Breast epithelium (tissue), 4 donors: ENCODE measurements at places on chromosomes 5 and 9. TPM values are rescaled to one million over a fixed set of nuclear protein-coding genes. Genes with fewer than 3 reads are reported as not detected.

Gene SRP19
- total RNA-seq = 69.2 TPM

Gene KIF20A
- not detected for total RNA-seq

Gene WWC1
- 0.96 TPM for total RNA-seq

Gene TMEM232
- 6.4 TPM for total RNA-seq

Gene CATSPER3
- total RNA-seq = 0.32 TPM

DNA sequence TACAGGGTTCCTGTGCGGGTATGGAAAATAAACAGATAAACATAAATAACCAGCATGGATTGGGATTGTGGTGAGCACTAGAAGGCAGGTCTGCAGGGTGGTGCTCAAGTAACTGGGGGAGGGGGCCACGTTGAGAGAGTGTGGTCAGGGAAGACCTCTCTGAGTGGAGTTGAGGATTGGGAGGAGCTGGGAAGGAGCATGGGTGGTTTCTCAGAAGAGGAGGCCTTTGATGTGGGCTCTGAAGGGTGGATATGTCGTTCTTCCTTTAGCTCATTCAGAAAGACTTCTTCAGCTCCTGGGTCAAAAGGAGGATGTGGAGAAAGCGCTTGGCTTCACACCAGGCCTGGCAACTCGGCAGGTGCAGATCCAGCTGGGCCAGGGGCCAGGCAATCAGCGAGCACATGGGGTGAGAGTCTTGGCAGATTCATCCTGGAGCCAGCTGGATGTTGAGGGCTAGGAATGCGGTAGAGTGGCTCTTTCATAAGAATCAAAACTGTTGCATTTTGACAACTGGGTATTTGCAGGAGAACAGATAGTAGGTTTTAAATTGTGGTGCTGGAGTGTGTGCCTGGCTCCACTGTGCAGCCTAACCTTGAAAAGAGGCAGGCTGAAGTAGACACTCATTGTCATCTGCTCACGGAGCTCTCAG is 71.7 kb downstream of the PCSK5 start:
- H3K36me3 ChIP-seq = no peaks in the 10 kb centered on the region
- H3K4me1 ChIP-seq = no peaks in the 10 kb centered on the region
- no peak overlapping the region for H3K27ac ChIP-seq
- H3K27me3 ChIP-seq = no peaks in the 10 kb centered on the region

Gene SPATA31A3
- total RNA-seq = not detected

Gene FBP1
- 7.4 TPM for total RNA-seq

- no peaks in the 10 kb centered on the region for H3K27me3 ChIP-seq
- no peaks in the 10 kb centered on the region for H3K4me1 ChIP-seq
- H3K27ac ChIP-seq = no peak overlapping the region
Observed at GRCh38 chr5:43290726-43291125, 22.5 kb downstream of the HMGCS1 start.

DNA sequence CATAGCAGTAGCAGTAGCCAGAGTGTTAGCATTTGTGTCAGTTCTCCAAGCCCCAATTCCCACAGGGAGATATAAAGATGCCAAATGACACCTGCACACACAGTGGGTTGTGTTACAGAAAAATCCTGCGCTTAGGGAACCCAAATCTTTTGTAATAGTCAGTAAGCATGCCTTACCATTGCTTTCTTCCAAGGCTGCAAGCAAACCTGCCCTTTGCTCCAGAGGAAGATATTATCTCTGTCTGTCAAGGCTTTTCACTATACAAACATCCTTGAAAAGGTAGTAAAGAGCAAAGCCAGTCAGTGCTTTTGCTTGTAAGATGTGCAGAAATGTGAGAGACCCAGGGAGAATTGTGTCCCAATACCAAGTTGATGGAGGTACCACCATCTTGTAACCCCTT is 2.9 kb downstream of the ANKDD1B start:
- no peaks in the 10 kb centered on the region for H3K36me3 ChIP-seq
- no peak overlapping the region for H3K27ac ChIP-seq
- no peak overlapping the region for H3K4me3 ChIP-seq
- no peaks in the 10 kb centered on the region for H3K4me1 ChIP-seq

Gene TMC1
- total RNA-seq = under 0.01 TPM

- no peak for DNase-seq
- no peaks in the 10 kb centered on the region for H3K4me1 ChIP-seq
- H3K4me3 ChIP-seq = no peak overlapping the region
- no peak overlapping the region for H3K27ac ChIP-seq
Observed at GRCh38 chr9:135693265-135693664, 6.0 kb downstream of the SOHLH1 start.

GRCh38 chr9:93589688-93590087 is 13.3 kb downstream of the PHF2 start:
- H3K27me3 ChIP-seq = no peaks in the 10 kb centered on the region
- no peak overlapping the region for H3K4me3 ChIP-seq
- H3K36me3 ChIP-seq = no peaks in the 10 kb centered on the region

- DNase-seq = peak; percentile 26
- peak overlapping the region; percentile 78 for H3K4me3 ChIP-seq
- peak overlapping the region; percentile 93 for H3K27ac ChIP-seq
- no peaks in the 10 kb centered on the region for H3K27me3 ChIP-seq
- H3K4me1 ChIP-seq = peaks cover 14% of the 10 kb centered on the region
Observed at GRCh38 chr5:180494510-180495181, 467 bp downstream of the CNOT6 start.

GRCh38 chr9:73133921-73134407 is 17.7 kb upstream of the ANXA1 start:
- H3K4me3 ChIP-seq = no peak overlapping the region
- H3K27ac ChIP-seq = peak overlapping the region; percentile 72
- no peaks in the 10 kb centered on the region for H3K27me3 ChIP-seq
- H3K36me3 ChIP-seq = no peaks in the 10 kb centered on the region

Gene FOXI1
- 1.3 TPM for total RNA-seq

- no peaks in the 10 kb centered on the region for H3K36me3 ChIP-seq
- no peaks in the 10 kb centered on the region for H3K4me1 ChIP-seq
- DNase-seq = no peak
- no peak overlapping the region for H3K4me3 ChIP-seq
- no peaks in the 10 kb centered on the region for H3K27me3 ChIP-seq
Observed at GRCh38 chr9:112621018-112621655, 96.8 kb downstream of the INIP start.

- H3K36me3 ChIP-seq = no peaks in the 10 kb centered on the region
- no peaks in the 10 kb centered on the region for H3K27me3 ChIP-seq
- DNase-seq = no peak
- no peak overlapping the region for H3K4me3 ChIP-seq
Observed at GRCh38 chr5:103896593-103896992, 334.0 kb upstream of the NUDT12 start.

Gene HBEGF
- total RNA-seq = 13.5 TPM

GRCh38 chr5:174312641-174313040 is 267.1 kb downstream of the NSG2 start:
- DNase-seq = no peak
- no peaks in the 10 kb centered on the region for H3K4me1 ChIP-seq
- H3K27ac ChIP-seq = no peak overlapping the region
- H3K27me3 ChIP-seq = no peaks in the 10 kb centered on the region
- H3K4me3 ChIP-seq = no peak overlapping the region
- no peaks in the 10 kb centered on the region for H3K36me3 ChIP-seq

DNA sequence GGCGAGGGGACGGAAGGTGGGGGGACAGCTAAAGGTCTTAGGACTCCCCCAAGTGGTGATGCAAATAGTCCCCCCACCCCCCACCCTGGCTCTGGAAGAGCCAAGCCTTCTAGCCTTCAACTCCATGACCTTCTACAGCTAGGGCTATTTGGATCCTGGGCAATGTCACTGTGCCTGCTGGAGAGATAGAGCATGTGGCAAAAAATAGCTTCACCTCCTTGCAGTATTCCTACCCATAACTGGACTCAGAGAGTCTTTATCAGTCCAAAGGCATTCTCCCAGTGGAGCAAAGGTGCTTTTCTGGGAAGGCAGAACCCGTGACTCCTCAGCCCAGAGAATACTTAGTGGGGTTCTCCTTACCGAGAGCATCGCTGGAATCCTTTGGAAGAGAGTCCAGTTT is 48.9 kb upstream of the PPARGC1B start:
- H3K36me3 ChIP-seq = no peaks in the 10 kb centered on the region
- DNase-seq = no peak
- no peaks in the 10 kb centered on the region for H3K4me1 ChIP-seq
- no peak overlapping the region for H3K4me3 ChIP-seq
- H3K27ac ChIP-seq = no peak overlapping the region
- no peaks in the 10 kb centered on the region for H3K27me3 ChIP-seq

Gene P4HA2
- total RNA-seq = 21.8 TPM

Gene SLC36A2
- total RNA-seq = not detected

Gene SLC25A2
- 2.0 TPM for total RNA-seq

- H3K4me1 ChIP-seq = no peaks in the 10 kb centered on the region
- H3K27me3 ChIP-seq = no peaks in the 10 kb centered on the region
- no peak overlapping the region for H3K4me3 ChIP-seq
- H3K27ac ChIP-seq = no peak overlapping the region
Observed at GRCh38 chr5:143370440-143370839, 33.0 kb downstream of the NR3C1 start.
